WTC11 (cell line): ENCODE measurements at places on chromosomes 2 and 18. TPM values are rescaled to one million over a fixed set of nuclear protein-coding genes. Genes with fewer than 3 reads are reported as not detected.

DNA sequence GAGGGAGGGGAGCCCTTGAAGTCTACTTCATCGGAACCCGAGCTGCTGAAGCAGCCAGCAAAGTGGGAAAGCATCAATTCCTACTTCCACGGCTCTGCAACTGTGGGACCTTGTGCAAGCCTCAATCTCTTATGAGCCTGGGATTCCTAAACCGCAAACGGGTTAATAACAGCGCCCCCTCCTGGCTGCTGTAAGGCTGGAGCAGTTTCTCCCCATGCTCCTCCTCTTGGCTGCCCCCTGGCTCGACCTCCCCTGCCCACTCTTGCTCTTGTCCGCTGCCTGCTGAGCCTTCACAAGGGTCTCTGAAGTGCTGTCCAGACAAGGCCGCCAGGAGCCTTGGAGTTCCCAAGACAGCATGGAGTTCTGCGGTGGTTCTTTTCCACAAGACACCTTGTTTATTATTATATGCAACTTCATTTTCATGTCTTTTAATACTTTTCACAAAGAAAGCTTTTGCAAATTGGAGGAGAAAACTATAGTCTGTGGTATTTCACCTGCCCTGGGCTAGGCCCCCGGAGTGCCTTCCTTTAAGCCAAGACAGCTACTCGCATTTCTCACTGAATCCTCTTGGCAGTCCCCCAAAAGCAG is 157.2 kb downstream of the DDX1 start:
- DNase-seq = peak; percentile 86

- no peak for DNase-seq
These were observed 361.5 kb downstream of the GALNT13 start for GRCh38 chr2:154233231-154233630.

SERPINB10 gene
- not detected in 3 replicates for total RNA-seq

- DNase-seq = no peak
These were observed 172.5 kb upstream of the CREB1 start for GRCh38 chr2:207357216-207357615.

- peak; percentile 20 for DNase-seq
These were observed 319.7 kb downstream of the AFF3 start for GRCh38 chr2:99822474-99823207.
